Heart left ventricle (tissue), 16 donors: ENCODE measurements at places on chromosomes 5 and 9. TPM values are rescaled to one million over a fixed set of nuclear protein-coding genes. Genes with fewer than 3 reads are reported as not detected.

DNA sequence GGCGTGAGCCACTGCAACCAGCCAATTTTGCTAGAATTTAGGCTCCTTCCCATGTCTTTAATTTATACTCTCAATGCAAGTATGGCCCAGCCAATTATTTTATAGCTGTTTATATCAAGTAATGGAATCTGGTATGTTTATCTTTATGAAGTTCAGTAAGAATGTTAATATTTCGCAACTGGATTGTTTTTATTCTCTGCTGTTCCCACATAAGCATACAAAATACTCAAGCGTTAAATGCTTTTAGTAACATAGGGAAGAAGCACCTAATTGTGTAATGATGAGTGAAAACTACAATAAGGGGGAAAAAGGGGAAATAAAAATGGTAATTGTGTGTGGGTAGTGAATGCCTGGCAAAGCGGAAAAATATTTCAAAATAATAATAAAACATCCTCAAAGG lies 21.3 kb downstream of the PWWP2A start:
- no peaks in the 10 kb centered on the region for H3K4me1 ChIP-seq
- no peaks in the 10 kb centered on the region for H3K27me3 ChIP-seq
- H3K4me3 ChIP-seq = no peak overlapping the region
- no peak for DNase-seq

DNA sequence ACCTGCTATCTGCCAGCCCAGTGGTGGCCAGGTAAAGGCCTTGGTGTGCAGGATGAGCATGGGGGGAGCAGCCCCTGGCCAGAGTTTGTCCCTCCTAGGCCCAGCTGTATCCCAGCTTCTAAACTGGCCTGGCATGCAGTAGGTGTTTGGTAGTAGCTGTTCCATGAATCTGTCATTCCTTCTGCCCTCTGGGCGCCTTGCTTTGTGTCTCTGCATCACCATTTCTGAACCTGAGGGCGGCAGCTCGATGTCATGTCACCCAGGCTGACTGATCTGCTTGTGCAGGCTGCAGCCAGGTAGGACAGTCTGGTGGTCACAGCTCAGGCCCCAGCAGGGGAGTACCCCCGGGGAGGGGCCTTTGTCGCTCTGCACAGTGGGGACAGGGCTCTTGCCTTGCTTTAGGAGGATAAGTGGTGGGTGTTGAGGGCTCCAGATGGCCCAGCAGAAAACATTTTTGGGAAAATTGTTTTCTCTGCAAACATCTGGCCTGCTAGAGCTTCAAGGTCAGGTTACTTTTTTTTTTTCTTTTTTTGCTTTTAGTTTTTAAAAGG lies 4.6 kb upstream of the SUSD3 start:
- H3K36me3 ChIP-seq = no peaks in the 10 kb centered on the region
- no peak overlapping the region for H3K4me3 ChIP-seq

DNA sequence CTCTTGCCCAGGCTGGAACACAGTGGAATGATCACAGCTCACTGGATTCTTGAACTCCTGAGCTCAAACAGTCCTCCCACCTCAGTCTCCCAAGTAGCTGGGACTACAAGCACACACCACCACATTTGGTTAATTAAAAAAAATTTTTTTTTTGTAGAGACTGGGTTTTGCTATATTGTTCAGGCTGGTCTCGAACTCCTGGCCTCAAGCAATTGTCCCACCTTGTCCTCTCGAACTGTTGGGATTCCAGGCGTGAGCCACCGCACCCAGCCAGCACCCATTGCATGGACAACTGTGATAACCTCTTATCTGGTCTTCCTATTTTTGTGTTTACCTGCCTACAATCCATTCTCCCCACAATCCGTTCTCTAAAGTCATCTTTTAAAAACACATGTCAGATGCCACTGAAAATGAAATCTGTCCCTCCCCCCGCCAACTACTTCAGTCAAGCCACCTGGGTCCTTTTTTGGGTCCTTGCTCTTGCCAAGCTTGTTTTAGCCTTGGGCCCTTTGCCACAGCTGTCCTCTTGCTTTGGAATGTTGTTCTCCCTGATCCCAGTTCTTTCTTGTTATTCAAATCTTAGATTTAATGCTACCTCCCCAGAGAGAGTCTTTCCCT lies 250.5 kb downstream of the PIK3R1 start:
- H3K27me3 ChIP-seq = no peaks in the 10 kb centered on the region
- no peak overlapping the region for H3K27ac ChIP-seq
- H3K36me3 ChIP-seq = no peaks in the 10 kb centered on the region
- peaks cover 5% of the 10 kb centered on the region for H3K4me1 ChIP-seq
- DNase-seq = no peak
- no peak overlapping the region for H3K4me3 ChIP-seq

- H3K4me3 ChIP-seq = no peak overlapping the region
- H3K4me1 ChIP-seq = peaks cover 18% of the 10 kb centered on the region
- peaks cover 9% of the 10 kb centered on the region for H3K36me3 ChIP-seq
These were observed 108.2 kb downstream of the UBE2R2 start for GRCh38 chr9:33924978-33925797.

- H3K4me1 ChIP-seq = peaks cover 4% of the 10 kb centered on the region
- H3K36me3 ChIP-seq = no peaks in the 10 kb centered on the region
- no peak overlapping the region for H3K4me3 ChIP-seq
- no peaks in the 10 kb centered on the region for H3K27me3 ChIP-seq
- no peak overlapping the region for H3K27ac ChIP-seq
- DNase-seq = peak; percentile 21
These were observed 6.8 kb upstream of the SLC2A6 start for GRCh38 chr9:133485531-133486260.

Gene CTNND2
- total RNA-seq = 4.0 TPM

DNA sequence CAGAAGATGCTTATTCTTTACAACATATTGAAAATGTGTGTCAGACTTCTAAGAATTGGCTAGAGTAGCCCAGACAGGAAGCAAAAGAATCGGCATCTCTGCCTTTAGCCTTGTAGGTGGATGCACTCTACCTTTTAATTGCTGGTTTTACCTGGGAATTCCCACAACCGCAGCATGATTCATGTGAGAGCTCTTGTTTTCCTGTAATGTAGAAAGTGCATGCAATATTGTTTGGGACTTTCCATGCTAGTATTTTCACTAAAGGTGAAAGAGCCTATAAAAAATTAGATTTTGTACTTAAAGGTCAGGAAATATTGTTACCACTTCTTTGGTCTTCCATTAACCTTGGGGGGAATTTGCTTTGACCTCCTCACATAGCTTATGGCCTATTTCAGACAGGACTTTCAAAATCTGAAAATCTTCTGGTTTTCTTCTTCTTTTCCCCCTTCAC lies 89.8 kb downstream of the NTRK2 start:
- no peaks in the 10 kb centered on the region for H3K36me3 ChIP-seq
- peaks cover 11% of the 10 kb centered on the region for H3K4me1 ChIP-seq
- no peaks in the 10 kb centered on the region for H3K27me3 ChIP-seq
- no peak for DNase-seq
- no peak overlapping the region for H3K27ac ChIP-seq

- H3K4me3 ChIP-seq = no peak overlapping the region
- no peaks in the 10 kb centered on the region for H3K27me3 ChIP-seq
- no peaks in the 10 kb centered on the region for H3K36me3 ChIP-seq
- H3K4me1 ChIP-seq = no peaks in the 10 kb centered on the region
These were observed 60.8 kb upstream of the IRX4 start for GRCh38 chr5:1943481-1943880.

- no peak overlapping the region for H3K27ac ChIP-seq
- H3K36me3 ChIP-seq = no peaks in the 10 kb centered on the region
- H3K27me3 ChIP-seq = no peaks in the 10 kb centered on the region
- no peak overlapping the region for H3K4me3 ChIP-seq
These were observed 42.1 kb downstream of the CLINT1 start for GRCh38 chr5:157816682-157817386.

DNA sequence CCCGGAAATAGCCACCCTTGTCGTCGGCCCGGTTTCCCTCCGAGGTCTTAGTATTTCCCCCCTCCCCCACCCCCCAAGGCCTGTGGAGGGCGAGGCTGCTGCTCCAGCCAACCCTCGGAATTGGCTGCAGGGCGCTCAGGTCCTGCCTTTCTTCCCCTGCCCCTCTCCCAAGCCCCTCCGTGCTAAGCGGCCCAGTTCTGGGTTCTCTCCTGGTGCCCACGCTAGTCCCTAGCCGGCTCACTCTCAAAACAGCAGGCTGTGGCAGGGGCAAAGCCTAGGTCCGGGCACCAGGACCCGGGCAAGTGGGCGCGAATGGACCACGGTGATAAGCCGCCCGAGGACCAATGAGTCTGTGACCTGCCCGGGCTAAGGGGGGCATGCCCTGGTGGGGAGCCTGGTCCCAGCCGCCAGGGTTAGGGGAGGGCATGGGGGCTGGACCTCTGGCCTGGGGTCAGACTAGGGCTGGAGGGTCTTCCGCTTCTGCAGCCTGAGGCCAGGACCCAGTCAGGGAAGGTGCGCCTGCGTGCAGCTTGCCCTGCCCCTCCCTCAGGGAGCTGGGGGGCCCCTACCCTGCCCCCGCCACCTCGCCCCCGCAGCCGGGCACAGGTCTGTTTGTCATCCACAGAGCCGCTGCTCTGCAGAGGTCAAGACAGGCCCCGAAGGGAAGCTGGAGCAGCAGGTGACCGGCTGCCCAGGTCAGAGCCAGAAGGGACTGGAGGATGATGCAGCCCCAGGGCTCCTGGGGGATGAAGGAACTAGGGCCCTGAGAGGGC lies 5.0 kb upstream of the IRX4 start:
- H3K36me3 ChIP-seq = no peaks in the 10 kb centered on the region
- peaks cover 14% of the 10 kb centered on the region for H3K4me1 ChIP-seq
- peak overlapping the region; percentile 79 for H3K27ac ChIP-seq
- H3K27me3 ChIP-seq = peaks cover 75% of the 10 kb centered on the region

Gene SLIT3
- total RNA-seq = 31.4 TPM

Gene ALAD
- 64.0 TPM for total RNA-seq

GRCh38 chr9:21155501-21155900 lies 11.0 kb downstream of the IFNA21 start:
- H3K27me3 ChIP-seq = no peaks in the 10 kb centered on the region
- no peaks in the 10 kb centered on the region for H3K4me1 ChIP-seq
- H3K27ac ChIP-seq = no peak overlapping the region
- no peak overlapping the region for H3K4me3 ChIP-seq
- DNase-seq = no peak
- H3K36me3 ChIP-seq = no peaks in the 10 kb centered on the region

- no peak overlapping the region for H3K4me3 ChIP-seq
- H3K27ac ChIP-seq = no peak overlapping the region
- DNase-seq = no peak
- H3K36me3 ChIP-seq = no peaks in the 10 kb centered on the region
- H3K27me3 ChIP-seq = no peaks in the 10 kb centered on the region
These were observed 662.0 kb downstream of the TLR4 start for GRCh38 chr9:118366228-118366627.

DNA sequence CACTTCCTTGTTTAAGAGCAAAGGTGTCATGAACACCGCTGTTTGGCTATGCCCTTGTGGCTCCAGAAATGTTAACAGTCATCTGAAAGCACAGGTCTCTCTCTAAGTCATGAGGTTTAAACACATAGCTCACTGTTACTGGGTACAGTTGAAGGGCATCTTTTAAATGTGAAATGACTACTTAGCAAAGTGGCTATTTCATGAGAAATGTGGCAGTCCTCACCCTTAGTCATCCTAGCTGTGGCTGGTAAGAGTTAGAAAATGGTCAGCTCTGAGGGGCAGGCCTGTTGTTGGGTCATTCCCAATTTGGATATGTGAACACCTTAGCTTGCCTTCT lies 24.2 kb upstream of the TMEM171 start:
- no peaks in the 10 kb centered on the region for H3K27me3 ChIP-seq
- H3K4me3 ChIP-seq = no peak overlapping the region
- no peaks in the 10 kb centered on the region for H3K36me3 ChIP-seq
- H3K27ac ChIP-seq = no peak overlapping the region
- DNase-seq = no peak
- no peaks in the 10 kb centered on the region for H3K4me1 ChIP-seq

DNA sequence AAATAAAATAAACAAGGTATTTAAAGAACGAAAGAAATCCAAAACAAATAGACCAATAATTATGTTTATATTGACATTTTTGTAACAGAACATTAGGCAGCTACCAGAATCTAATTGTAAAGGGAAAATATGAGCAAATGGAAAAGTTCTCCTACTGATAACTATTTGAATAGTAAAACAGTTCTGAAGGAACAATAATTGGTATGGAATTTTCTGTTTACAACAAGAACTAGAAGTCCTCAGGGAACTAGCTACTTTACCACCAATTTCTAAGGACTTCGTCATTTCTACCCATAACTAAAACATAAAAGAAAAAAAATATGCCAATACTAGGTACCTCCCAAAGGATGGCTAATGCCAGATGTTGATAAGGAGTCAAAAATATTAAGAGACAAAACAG lies 58.5 kb downstream of the AP3B1 start:
- H3K27ac ChIP-seq = no peak overlapping the region
- no peaks in the 10 kb centered on the region for H3K4me1 ChIP-seq
- no peak for DNase-seq
- H3K4me3 ChIP-seq = no peak overlapping the region
- no peaks in the 10 kb centered on the region for H3K36me3 ChIP-seq
- no peaks in the 10 kb centered on the region for H3K27me3 ChIP-seq

GRCh38 chr5:77418601-77419581 lies 73.2 kb downstream of the WDR41 start:
- no peak overlapping the region for H3K4me3 ChIP-seq
- no peak for DNase-seq
- H3K27me3 ChIP-seq = no peaks in the 10 kb centered on the region
- no peaks in the 10 kb centered on the region for H3K4me1 ChIP-seq
- no peaks in the 10 kb centered on the region for H3K36me3 ChIP-seq

DNA sequence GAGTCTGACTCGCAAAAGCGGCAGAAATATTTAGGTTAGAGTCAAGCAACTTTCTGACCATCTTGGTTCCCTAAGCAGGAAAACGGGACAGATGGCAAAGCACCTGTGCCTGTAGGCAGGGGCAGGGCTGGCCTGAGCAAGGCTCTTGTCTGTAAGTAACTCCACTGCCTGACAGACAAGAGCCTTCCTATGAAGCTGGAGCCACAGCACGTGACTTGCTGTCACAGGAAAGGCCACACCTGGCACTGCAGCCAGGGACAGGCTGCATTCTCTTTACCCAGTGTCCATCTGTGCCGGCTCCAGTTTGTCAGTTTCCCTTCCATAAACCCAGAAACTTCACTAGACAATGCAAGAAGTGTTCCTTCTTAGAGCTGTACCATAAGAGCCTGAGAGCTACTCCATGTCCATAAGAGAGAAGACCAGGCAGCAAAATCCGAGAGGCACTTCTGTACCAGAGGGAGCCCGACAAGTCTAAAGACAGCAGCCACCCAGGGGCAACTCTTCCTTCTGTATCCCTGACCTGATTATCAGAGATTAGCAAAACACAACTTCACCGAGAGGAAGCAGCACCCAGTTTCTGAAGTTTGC lies 78.1 kb downstream of the GPR21 start:
- no peaks in the 10 kb centered on the region for H3K36me3 ChIP-seq
- H3K27me3 ChIP-seq = no peaks in the 10 kb centered on the region
- no peak overlapping the region for H3K27ac ChIP-seq
- no peak overlapping the region for H3K4me3 ChIP-seq
- DNase-seq = peak; percentile 52

Gene ADAM19
- total RNA-seq = 6.5 TPM

GRCh38 chr9:122777935-122778627 lies 10.7 kb upstream of the OR5C1 start:
- DNase-seq = no peak
- H3K36me3 ChIP-seq = no peaks in the 10 kb centered on the region
- H3K4me1 ChIP-seq = no peaks in the 10 kb centered on the region
- no peaks in the 10 kb centered on the region for H3K27me3 ChIP-seq
- no peak overlapping the region for H3K4me3 ChIP-seq
- no peak overlapping the region for H3K27ac ChIP-seq

Gene SLC25A48
- total RNA-seq = not detected

Gene APC
- 48.4 TPM for total RNA-seq
